ENCODE measurements at places on chromosomes 1 and 21.
A peak's percentile ranks its signal among the peaks of the same experiment; 100 is the strongest.

- DNase-seq = peak; percentile 66
Observed at GRCh38 chr1:20574686-20575540, 14.0 kb upstream of the CDA start.

- no peak for DNase-seq
Observed at GRCh38 chr1:220789532-220790147, 2.9 kb downstream of the MTARC1 start.

DNA sequence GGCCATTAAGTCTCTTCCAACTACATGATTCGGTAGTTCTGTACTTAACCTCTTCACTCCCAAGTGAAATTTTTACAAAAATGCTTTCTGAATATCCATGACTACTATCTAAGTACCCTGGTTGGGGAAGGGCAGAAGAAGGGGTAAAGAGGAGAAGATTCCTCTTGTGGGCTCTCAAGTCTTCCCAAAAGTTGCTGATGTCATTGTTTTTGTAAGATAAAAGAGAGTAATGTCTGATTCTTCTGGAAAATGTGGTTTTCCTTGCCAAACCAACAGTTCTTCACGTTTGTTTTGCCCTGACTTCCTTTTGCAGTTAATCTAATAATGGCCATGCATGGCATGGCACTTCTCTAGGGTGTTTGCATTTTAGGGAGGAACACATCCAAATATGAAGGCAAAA, 34.7 kb upstream of the AK4 start:
- DNase-seq = no peak

- DNase-seq = no peak
Observed at GRCh38 chr1:22074803-22075202, 22.3 kb downstream of the CDC42 start.

GRCh38 chr1:119358636-119359035, 9.9 kb upstream of the HAO2 start:
- no peak for DNase-seq

GRCh38 chr1:64599242-64599641, 129.3 kb downstream of the CACHD1 start:
- no peak for DNase-seq

- DNase-seq = no peak
Observed at GRCh38 chr1:17207540-17207939, 2.6 kb downstream of the PADI1 start.

DNA sequence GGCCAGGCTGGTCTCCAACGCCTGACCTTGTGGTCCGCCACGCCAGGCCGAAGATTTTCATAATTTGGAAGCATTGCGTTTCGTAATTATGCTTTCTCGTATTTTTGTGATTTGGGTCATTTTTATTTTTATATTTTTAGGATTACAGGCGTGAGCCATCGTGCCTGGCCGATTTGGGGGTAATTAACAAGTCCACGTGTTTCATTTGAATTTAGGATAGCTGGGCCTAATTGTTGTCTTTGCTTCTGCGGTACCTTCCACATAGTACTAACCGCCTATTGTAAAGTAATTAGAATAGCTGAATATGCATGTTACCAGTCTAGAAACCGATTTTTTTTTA, 1.0 kb downstream of the RCC1 start:
- no peak for DNase-seq

DNA sequence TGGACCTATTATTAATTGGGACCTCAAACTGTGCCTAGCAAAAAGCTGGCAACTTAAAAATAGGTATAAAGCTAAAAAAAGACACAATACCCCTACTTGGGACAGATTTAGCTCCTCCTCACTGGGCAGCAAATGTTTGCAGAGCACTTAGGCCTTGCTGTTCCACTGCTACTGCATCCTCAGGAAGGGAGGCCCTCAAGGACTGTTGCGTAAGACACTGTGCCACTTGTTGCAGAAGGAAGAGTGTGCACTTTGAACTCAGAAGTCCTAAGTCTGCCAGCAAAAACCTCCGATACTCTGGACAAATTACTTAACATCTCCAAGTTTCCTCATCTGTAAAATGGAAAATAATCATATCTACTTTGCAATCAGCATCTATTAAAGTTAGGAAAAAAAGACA, 322.9 kb downstream of the BARHL2 start:
- DNase-seq = no peak

DNA sequence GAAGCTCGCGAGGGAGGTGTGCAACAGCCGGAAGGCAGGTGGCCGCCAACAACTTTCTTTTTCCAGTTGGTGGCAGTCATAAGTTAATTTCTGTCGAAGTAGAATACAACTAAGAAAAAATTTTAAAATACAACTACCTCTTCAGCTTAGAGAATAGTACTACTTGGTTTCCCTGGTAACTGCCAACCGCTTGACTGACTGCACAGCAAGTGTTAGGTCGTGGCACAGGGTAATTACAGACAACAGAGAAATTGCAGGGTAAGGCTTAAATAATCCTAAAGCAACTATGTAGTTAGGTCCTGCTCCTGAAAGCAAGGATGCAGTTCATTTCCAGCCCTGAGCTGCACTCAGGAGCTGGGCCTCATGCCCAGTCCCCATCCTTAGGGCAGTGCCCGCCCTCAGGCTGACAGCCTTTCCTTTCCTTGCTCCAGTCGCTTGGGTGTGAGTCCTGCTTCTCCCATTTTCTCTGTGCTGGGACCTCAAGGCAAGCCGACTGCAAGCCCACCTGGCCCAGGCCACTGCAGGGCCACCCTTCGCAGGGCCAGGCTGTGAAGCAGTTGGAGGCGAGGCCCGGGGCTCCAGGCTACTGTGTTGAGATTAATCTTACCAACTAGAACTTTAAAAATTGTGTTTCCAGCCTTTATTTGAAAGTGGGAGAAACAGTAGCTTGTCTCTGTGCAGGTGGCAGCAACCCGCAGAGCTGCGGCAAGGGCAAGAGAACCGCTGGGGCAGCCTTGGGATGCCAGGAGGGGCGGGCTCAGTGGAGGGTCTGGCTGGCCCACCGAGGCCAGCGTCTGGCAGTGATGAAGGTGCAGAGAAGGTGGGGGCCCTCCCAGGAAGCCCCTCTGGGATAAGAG, 148.3 kb downstream of the PCBP3 start:
- no peak for DNase-seq

All from foreskin fibroblast (primary cell).